ENCODE measurements at places on chromosomes 11 and 22. TPM values are rescaled to one million over a fixed set of nuclear protein-coding genes. Genes with fewer than 3 reads are reported as not detected.

DNA sequence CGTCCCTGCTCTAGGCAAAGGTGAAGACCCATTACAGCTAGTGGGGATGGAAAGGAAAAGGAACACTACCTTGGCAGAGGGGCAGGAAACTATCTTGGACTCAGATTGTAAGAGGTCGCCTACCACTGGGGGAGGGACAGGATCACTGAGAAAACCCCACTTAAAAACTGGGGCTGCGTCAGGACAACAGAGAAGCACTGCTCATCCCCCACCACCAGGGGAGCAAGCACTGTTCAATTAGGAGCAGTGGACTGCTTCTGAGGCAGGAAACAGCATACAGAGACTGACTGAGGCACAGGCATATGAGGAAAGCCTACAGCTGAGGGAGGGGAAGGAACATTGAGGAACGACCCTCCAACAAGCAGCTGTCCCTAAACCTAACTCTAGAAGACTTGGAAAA is 20.8 kb upstream of the DLAT start:
- DNase-seq: peak; percentile 67

DNA sequence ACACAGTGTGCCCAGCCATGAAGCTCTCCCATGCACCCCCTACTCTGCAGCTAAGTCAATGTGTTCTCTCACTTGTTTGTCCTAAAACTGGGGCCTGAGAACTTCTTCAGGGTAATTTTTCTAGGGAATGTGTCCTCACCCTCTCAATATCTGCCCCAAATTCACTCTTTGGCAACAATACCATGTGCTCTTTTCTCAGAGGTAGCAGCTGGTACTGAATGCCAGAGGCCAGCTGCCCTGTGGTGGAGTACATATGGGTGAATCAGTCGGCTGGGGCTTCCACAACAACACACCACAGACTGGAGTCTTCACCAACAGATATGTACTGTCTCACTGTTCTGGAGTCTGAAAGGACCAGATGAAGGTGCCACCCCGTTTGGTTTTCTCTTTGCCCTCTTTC is 97.7 kb upstream of the TOP3B start:
- no peak for DNase-seq

DNA sequence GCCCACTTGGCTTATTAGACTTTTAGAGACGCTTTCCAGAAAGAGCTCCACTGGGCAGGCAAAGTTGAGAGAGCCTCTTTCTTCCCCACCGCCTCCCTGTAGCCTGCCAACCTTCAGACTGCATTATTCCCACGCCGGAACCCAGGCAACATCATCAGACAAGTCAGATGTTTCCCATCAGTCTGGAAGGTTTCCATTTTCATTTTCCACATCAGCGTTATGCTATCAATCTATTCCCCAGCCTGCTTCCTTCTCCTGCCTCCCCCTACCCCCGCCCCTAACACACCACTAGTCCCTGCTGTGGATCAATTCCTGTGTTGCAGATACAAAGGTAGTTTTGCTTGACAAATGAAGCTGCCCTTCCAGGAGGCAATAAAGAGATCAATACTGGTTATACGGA is 184.8 kb downstream of the DSCAML1 start:
- DNase-seq: no peak

DNA sequence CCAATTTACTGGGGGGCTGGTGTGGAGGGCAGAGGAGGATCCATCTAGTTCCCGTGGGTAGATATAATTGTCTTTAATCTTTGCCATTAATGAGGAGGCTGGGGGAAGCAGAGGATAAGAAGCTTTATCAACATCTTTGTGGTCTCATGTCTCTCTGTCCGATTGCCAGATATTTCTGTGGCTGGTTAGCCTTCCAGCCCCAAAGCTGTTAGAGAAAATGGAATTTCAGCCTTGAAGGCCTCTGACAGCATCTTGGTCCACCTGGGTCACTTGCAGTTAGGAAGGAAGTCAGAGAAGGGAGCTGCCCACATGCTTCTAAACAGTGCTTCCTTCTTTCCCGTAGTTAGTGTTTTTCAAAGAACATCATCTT is 56.9 kb downstream of the ABTB2 start:
- no peak for DNase-seq

GRCh38 chr11:33900159-33900840 is 8.4 kb upstream of the LMO2 start:
- no peak for DNase-seq

- DNase-seq: no peak
These were observed 154.7 kb downstream of the BLID start for GRCh38 chr11:121961321-121961801.

- DNase-seq: peak; percentile 96
These were observed 4.9 kb downstream of the ZFTA start for GRCh38 chr11:63763496-63764339.

- no peak for DNase-seq
These were observed 17.9 kb downstream of the RBM4B start for GRCh38 chr11:66659763-66660162.

- DNase-seq: no peak
These were observed 1.8 kb upstream of the SNU13 start for GRCh38 chr22:41690476-41690875.

DNA sequence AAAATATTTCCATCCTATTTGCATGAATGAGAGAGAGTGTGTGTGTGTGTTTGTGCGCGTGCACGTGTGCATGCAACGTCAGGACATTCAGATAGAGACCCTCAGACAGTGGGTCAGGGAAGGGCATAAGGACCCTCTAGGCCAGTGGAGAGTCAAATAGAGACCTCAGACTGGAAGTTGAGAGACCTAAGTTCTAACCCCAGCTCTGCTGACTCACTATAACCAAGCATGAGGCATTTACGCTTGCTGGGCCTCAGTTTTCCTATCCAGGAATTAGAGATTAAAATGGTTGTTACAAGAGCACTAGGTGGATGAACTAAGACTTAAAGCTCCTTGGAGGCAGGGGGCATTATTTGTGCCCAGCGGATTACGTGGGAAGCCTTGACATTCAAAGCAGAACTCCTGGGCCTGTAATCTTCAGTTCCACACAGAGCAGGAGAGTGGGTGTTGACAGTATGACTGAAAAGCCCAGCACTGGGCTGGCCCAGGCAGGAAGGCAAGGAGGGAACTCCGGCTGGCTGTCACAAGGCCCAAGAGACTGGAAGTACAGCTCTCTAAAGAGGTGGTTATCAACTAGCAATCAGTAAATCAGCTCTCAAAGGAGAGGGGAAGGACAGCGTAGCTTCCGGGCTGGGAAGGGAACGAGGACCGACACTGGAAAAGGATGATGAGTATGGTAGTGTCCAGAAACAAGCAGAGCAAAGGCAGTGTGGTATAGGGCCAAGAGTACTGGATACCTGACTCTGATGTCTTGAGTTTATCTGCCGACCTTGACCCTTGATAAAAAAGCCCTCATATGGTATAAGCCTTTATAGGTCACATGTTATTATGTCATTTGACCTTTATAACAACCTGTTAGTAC is 9.2 kb downstream of the RHOG start:
- DNase-seq: no peak

DNA sequence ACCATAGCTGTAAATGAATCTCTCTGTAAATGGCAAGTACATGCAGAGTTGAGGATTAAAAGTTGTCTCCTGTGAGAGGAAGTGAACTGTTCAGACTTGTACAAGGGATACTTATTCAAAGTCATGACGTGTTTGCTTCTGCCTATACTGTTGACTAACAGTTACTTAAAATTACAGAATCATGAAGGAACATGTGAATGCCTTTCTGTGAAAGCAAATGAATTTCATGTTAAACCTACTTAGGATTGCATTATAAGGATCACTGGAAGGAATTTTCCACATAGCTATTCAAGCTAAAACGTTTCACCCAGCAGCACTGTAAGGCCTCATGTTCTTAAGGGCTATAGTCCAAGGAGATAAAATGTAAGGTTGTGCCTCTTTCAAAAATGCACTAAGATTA is 93.4 kb upstream of the BIRC3 start:
- DNase-seq: no peak

GRCh38 chr11:11084337-11084736 is 226.5 kb upstream of the ZBED5 start:
- DNase-seq: no peak

DNA sequence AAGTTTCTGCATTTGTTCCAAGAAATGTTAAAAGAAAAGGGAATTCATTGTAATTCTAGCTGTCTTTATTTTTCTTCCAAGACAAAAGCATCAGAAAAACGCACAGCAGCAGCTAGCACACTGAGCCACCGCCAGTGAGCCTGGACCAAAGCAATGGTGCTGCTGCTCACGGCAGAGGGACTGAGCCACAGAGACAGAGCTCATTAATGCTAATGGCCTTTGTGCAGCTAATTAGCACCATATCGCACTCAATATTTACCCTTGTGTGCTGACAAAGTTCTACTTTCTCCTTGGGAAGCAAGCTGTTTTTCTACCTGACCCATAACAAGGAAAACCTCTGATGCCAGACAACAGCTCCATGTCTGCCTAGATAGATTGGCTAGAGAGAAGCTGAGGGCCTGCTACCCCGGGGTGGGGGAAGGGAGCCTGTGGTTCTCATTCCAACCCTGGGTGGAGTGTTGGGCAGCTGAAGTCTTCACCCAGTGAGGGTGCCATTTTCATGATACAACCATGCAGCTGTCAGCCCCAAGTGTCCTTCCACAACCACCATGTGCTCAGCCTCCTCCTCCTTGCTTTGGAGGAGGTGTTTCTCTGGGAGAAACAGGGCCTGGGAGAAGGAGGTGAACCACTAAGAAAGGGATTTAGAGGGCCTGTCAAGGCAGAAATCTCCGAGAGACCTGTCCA is 131.1 kb upstream of the NCAM1 start:
- no peak for DNase-seq

DNA sequence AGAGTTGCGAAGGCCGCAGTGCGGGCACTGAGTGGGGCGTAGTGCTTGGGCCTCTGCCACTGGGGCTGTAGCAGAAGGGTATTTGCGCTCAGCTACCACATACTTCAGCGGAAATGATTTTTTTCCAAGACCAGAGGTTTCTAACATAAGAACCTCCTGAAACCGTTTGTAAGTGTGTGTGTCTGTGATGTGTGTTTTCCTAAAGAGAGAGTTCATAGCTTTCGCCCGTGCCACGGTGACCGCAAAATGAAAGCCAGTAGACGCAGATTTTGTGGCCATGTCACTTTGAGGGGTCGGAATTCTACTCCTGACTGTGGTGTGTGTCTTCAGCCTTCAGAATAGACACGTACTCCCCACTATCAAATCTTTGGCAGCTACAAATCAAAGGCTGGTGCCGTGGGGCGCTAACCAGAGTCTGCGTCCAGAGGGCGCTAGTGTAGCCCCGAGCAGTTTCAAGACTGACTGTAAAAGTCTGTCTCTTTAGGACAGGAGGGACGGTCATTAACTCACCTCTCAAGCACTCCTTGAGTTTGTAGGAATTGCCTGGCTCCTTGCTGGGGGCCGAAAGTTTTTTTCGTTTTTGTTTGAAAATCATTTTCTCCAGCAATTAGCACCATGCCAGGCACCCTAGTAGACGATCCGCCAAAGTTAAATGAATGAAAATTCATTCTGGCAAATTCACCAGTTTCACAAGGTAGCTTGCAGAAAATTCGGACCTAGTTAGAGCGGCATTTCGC is 2.5 kb upstream of the CALCA start:
- peak; percentile 74 for DNase-seq

DNA sequence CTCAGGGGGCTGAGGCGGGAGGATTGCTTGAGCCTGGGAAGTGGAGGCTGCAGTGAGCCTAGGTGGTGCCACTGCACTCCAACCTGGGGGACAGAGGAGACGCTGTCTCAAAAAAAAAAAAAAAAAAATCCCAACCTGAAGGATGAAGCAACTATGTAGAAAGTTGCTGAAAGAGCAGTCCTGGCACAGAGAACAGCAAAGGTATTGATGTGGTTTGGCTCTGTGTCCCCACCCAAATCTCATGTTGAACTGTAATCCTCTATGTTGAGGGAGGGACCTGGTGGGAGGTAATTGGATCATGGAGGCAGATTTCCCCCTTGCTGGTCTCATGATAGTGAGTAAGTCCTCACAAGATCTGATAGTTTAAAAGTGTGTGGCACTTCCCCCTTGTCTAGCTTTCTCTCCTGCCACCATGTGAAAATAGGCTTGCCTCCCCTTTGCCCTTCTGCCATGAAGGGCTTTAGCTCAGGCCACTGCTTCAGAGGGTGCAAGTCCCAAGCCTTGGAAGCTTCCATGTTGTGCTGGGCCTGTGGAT is 10.7 kb upstream of the SERPING1 start:
- no peak for DNase-seq

DNA sequence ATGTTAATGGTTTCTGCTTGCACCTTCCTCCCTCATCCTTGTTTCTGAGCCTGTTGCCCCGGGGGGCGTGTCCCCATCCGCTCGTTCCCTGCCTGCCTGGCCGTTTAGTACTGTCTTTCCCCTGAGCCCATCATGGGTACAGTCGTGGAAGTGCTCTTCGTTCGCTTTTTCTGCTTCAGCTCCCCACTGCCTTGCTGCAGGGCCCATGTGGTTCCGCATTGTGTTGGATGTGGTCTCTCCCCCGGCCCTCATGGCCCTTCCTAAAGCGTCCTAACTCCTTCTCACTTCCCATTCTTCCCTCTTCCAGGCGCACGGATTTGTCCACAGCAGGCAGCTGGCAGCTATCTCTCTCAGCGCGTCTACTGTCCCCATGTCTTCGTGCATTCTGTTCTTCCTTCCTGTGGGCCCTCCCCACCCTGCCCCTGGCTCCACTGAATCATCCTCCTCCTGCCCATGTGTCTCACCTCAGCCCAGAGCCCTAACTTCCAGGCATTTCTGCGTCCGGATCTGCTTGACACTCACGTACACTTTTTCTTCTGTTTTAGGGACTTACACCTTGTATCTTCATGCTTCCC is 98.1 kb downstream of the ZBTB16 start:
- no peak for DNase-seq

- no peak for DNase-seq
These were observed 85.0 kb upstream of the CLPB start for GRCh38 chr11:72519220-72519881.

DNA sequence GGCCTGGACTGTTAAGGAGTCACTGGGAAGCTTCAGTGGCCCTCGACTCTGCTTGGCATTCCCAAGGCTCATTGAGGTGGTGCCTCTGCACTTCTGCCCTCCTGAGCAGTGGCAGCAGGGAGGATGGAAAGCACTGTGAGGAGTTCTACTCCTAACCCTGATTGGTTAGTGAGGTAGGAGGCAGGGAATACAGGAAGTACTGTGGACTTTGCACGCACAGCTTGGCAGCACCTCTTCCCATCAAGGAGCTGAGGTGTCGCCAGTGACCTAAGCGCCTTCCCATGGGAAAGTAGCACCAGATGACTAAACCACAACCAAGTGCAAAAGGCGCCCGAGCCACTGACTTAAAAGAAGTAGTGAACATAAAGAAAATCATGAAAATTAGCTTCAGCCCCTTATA is 152.5 kb upstream of the CADM1 start:
- DNase-seq: peak; percentile 41

- DNase-seq: no peak
These were observed 16.1 kb downstream of the MS4A6E start for GRCh38 chr11:60343094-60343704.

GRCh38 chr22:20095521-20095920 is 15.5 kb downstream of the DGCR8 start:
- no peak for DNase-seq

GRCh38 chr11:81373986-81374385 is 1359.7 kb downstream of the FAM181B start:
- DNase-seq: no peak

The DDTL gene
- total RNA-seq: 4.2 TPM

The CD3G gene
- total RNA-seq: not detected

The ABCC8 gene
- total RNA-seq: 0.15 TPM

The TRABD gene
- 84.6 TPM for total RNA-seq

The SCGB1C1 gene
- not detected for total RNA-seq

The BTBD18 gene
- total RNA-seq: not detected

The RSF1 gene
- total RNA-seq: 36.3 TPM

The CLP1 gene
- total RNA-seq: 33.4 TPM

The FXYD2 gene
- total RNA-seq: 0.07 TPM
